NCI-H2081 treated with DMSO at 0.1 percent for 48 hours (cell line): ENCODE measurements at places on chromosomes 1 and 21.

GRCh38 chr1:43616383-43616782 is 33.6 kb upstream of the KDM4A start:
- no peak for DNase-seq

GRCh38 chr1:165645654-165646366 is 14.8 kb downstream of the MGST3 start:
- DNase-seq: no peak

GRCh38 chr21:24910591-24910990 is 696.7 kb downstream of the MRPL39 start:
- no peak for DNase-seq

GRCh38 chr1:43275826-43276620 is 6.2 kb downstream of the TMEM125 start:
- DNase-seq: no peak

DNA sequence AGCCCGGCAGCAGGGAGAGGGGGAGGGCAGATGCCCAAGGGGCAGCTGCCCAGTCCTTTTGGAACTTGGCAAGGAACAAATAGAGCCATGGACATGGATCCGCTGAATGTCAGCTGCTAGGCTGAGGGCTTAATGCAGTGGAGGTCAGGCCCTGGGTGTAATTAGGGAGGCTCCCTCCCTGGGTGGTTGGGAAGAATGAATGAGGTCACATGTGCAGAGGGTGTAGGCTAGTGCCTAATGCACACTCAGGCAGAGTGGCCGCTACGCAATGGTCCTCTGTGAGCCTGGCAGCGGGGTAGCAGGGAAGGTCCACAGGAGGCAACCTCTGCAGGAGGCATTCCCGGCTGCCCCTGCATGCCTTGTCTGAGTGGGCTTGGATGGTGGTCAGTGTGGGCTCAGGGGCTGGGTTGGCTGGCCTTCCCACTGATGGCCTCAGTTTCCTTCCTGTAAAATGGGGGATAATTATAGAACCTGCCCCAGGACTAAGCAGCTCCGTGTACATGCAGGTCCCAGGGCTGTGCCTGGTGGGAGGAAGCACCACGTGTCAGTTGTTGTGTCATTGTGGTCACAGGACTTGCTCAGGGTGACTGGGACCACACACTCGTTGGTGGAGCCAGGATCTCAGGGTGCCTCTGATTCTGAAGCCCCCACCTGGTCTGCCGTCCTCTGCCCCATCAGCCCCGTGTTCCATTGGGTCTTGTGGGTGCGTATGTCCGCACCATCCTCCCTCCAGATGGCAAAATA is 81.6 kb upstream of the ACTL8 start:
- no peak for DNase-seq

- DNase-seq: no peak
Measured at GRCh38 chr1:20059847-20060246, 10.1 kb upstream of the PLA2G5 start.

GRCh38 chr1:44526295-44527073 is 121.4 kb downstream of the RNF220 start:
- DNase-seq: no peak

- no peak for DNase-seq
Measured at GRCh38 chr1:168920456-168921094, 185.9 kb upstream of the ATP1B1 start.

GRCh38 chr1:115466433-115466832 is 128.4 kb upstream of the NGF start:
- no peak for DNase-seq

- no peak for DNase-seq
Measured at GRCh38 chr1:232558954-232559353, 71.0 kb downstream of the SIPA1L2 start.

- DNase-seq: no peak
Measured at GRCh38 chr1:237093691-237094090, 51.7 kb downstream of the RYR2 start.

- no peak for DNase-seq
Measured at GRCh38 chr1:31154632-31155215, 85.0 kb downstream of the NKAIN1 start.

DNA sequence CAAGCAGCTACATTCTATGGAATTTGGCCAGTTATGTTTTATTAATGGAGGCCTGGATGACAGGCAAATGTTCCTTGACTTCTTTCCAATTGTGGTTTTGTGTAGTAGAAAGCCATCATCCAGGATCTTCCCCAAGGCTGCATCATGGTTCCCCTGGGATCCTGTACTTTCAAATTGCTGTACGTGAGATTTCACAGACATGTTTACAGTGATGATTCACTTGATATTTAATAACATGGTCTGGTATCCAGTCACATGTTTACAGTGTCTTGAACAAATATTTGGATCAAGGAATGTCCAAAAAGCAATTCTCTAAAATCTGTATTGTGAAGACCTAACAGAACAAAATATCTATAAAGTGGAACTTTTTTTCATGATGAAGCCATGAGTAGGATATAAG is 68.3 kb upstream of the ST6GALNAC3 start:
- DNase-seq: no peak

DNA sequence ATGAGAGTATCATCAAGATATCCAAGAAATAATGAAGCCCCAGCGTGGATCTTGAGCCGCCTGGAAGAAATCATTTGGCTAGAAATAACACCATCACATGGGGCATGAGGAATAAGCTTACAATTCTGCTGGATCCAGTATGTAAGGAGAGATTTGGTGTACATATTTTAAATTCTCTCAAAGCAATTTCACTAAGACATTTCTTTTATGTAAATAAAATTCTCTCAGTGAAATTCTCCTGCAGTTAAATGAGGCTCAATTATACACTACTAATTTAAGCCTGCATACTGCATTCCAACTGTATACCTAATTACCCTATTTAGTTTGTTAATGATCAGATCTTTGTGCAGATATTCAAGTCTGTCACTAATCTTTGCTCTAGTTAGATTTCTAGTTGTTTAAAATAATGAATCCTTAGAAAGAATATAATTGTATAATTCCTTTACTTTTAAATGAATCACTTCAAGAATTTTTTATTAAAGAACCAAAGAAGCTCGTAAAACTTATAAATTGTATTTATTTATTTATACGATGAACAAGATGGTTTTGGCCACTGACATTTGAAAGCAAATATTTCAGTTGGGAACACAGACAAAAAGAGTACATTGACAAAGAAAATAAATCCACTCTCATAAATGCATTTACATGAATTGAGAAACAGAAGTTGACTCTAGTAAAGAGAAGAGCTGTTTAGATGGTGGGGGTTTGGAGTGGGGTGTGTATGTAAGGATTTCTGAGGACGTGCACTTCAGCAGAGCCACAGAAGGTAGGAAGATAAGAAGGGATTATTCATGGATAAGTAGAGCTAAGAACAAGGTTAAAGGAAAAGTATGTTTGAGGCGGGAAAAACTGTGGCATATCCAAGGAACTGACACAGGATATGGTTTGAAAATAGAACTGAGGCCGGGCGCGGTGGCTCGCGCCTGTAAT is 466.8 kb downstream of the DSCAM start:
- no peak for DNase-seq

DNA sequence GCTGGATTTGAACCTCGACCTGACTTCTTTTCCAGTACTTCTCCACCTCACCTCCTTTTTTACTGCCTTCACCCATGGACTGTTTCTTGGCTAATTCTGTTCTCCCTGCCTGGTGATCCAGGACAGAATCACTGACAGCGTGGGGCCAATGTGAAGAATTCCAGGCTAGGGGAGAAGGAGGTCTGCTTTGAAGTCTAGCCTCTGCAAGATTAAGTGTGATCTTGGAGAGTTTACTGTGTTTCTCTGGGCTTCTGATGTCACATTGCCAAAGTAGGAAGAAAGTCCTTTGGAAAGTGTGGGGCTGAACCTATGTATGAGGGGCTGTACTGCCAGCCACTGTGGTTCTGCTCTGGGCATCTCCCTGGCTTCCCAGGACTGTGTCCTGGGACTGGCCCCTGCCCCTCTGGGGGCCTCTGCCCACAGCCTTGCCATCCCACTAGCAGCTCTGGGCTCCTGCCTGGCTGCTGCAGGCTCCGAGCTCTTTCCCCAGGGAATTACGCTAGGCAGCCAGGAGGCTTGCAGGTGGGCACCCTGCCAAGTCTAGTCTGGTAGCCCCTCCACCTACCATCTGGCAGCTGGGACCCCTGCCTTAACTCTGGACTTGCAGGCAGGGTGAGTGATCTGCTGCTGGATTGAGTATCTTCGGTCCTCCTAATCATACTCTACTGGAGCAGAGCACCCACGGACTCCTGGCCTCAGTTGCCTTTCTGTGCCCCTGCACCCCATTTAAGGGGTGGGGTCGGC is 52.2 kb downstream of the YARS1 start:
- no peak for DNase-seq

- no peak for DNase-seq
Measured at GRCh38 chr1:43885279-43885801, 48.3 kb upstream of the ARTN start.

DNA sequence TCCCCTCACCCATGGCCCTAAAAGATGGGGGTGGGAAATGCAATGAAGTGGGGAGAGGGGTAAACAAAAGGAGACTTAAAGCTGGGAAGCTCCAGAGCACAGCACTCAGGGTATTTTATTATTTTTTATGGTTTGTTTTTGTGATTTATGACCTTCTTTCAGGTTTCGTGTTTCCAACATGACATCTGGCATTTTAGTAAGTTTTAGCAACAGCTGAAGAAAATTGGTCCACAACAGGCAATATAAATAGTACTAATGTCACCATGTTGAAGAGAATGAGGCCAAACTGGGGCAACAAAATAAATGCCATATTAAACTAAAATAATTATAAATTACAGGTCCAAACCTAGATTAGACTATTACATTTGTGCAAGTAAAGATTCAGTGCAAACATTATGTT is 56.3 kb downstream of the TBX15 start:
- peak; percentile 0 for DNase-seq

GRCh38 chr1:31470794-31471315 is 57.8 kb downstream of the SERINC2 start:
- DNase-seq: no peak

GRCh38 chr1:29243871-29244200 is 7.5 kb downstream of the PTPRU start:
- DNase-seq: no peak

DNA sequence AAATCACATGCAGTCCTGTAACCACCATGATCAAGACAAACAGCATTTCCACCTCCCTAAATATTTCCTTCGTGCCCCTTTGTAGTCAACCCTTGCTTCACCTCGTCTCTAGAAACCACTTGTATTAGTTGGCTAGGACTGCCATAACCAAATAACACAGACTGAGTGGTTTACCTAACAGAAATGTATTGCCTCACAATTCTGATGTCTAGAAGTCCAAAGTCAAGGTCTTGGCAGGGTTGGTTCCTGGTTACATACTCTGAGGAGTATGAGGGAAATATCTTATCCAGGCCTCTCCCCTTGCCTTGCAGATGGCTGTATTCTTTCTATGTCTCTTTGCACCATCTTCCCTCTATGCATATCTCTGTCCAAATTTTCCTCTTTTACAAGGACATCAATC is 23.3 kb upstream of the FRRS1 start:
- no peak for DNase-seq

GRCh38 chr1:29634324-29634723 is 398.0 kb downstream of the PTPRU start:
- DNase-seq: no peak

- no peak for DNase-seq
Measured at GRCh38 chr1:36257375-36257767, 33.1 kb downstream of the THRAP3 start.

- no peak for DNase-seq
Measured at GRCh38 chr1:109819906-109820305, 56.2 kb upstream of the EPS8L3 start.

GRCh38 chr1:224783006-224783651 is 146.3 kb upstream of the DNAH14 start:
- no peak for DNase-seq

GRCh38 chr1:117735045-117735992 is 129.5 kb downstream of the TENT5C start:
- DNase-seq: no peak

GRCh38 chr1:91527781-91528180 is 27.1 kb downstream of the CDC7 start:
- DNase-seq: no peak

DNA sequence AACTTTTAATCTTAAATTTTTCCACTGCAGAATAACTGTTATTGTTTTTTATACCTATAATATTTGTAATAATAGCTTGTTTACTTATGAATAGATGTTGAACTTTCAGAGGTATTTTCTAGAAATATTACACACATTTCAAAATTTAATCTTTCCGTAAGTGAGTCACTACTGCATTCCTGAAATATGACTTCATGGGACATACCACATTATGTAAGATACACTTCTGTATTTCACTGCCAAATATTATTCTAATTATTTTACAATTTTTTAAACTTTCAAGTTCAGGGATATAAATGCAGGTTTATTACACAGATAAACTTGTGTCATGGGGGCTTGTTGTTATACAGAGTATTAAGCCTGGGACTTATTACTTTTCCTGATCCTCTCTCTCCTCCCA is 2220.5 kb downstream of the NCAM2 start:
- no peak for DNase-seq

DNA sequence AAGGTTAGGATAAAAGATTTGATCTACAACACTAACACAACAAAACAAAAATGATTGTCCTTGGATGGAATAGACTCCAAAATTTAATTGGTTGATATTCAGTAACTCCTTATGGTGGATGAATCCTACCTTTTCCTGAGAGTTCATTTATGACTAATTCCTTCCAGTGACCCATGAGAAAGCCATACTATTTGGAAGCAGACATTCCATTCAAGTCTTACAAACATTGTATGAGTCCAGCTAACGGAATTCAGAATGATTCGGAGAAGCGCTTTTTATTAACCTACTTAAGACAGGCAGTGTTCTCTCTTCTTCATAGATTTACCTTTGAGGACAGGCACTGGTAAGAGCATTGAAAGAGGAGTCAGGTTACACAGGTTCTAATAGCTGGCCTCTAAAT is 155.6 kb upstream of the ZNF648 start:
- DNase-seq: no peak

GRCh38 chr1:15507278-15507677 is 16.7 kb downstream of the CASP9 start:
- DNase-seq: no peak

GRCh38 chr1:245458234-245458633 is 303.4 kb downstream of the KIF26B start:
- DNase-seq: no peak

GRCh38 chr1:55559842-55560241 is 344.7 kb upstream of the USP24 start:
- DNase-seq: no peak

DNA sequence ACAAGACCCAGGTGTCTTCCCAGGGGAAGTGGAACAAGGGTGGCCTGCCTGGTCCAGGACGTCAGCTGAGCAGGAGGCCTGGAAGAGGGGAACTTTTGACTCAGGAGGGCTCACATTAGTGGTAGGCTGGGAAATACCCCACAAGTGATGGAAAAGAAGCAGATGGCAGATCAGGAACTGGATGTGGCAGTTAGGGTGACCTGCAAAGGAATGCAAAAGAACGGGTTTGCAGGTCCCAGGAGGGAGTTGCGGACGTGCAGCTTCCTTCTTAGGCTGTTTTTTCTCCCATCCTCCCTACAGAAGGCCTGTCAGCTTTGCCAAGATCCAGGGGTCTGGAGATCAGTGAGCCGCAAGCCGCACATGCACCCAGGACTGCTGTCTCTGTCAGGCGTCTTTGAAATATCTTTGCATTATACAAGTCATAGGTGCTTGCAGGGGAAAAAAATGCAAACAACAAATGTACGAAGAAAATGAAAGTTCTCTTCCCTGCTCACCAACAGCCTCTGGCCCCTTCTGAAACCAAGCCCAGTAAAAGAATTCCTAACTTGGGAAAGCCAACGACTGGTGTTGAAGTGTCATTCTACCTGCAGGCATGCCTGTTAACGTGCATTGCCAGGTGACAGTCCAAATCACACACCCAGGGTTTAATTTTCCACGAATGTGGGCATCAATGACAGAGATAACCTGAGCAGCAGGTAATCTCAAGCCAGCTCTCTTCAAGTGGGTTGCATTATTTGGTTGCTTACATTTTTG is 34.4 kb downstream of the NENF start:
- DNase-seq: no peak
